Renal pelvis (tissue), 12 donors: ENCODE measurements at places on chromosomes 12 and 14. TPM values are rescaled to one million over a fixed set of nuclear protein-coding genes. Genes with fewer than 3 reads are reported as not detected.

The ATG2B gene
- polyA plus RNA-seq = 44.1 TPM

GRCh38 chr12:26661399-26661798 is 171.6 kb downstream of the ITPR2 start:
- no peak for DNase-seq

The ADCY4 gene
- polyA plus RNA-seq = 19.3 TPM

GRCh38 chr14:35631071-35631805 is 97.3 kb downstream of the INSM2 start:
- no peak for DNase-seq

DNA sequence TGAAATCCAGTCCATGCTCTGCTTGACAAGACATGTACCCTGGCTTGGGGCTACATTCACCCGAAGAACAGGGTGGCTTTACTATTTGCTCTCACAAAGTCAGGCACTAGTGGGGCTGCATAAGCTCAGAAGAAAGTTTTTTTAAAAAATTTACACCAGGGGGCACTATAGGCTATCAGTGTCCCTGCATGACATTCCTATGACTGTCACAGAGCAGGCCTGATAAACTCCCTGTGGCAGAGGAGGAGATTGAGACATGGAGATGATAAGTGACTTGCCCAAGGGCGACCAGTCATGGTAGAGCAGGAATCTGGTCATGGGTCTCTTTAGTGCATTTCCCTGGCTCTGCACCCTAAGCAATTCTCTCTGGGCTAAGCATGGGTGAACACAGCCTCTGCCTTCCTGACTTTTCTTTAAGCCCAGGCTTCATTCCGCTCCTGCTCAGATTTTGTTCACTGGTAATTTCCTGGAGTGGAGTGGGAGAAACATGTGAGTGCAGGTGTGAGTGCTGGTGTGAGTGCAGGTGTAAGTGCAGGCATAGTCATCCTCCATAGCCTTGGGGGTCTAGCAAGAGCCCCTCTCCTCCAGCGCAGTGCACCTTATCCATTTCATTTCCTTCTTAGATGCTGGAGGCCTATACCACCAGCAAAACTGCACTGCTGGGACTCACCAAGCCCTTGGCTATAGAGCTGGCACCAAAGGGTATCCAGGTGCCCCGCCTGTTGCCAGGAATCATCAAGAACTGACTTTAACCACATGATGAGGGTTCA is 91.6 kb downstream of the DHRS2 start:
- DNase-seq = peak; percentile 28

DNA sequence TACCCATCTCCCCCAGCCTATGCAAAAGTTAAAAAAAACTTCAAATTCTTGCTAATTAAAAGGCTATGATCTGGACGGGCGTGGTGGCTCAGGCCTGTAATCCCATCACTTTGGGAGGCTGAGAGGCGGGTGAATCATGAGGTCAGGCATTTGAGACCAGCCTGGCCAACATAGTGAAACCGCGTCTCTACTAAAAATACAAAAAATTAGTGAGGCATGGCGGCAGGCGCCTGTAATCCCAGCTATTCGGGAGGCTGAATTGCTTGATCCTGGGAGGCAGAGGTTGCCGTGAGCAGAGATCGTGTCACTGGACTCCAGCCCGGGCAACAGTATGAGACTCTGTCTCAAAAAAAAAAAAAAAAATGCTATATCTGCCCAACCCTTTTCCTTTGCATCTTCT is 925.4 kb downstream of the GALC start:
- DNase-seq = no peak

GRCh38 chr12:13099066-13099843 is 4.2 kb downstream of the GSG1 start:
- DNase-seq = peak; percentile 15

GRCh38 chr12:122834104-122834920 is 945 bp upstream of the HIP1R start:
- DNase-seq = peak; percentile 85

DNA sequence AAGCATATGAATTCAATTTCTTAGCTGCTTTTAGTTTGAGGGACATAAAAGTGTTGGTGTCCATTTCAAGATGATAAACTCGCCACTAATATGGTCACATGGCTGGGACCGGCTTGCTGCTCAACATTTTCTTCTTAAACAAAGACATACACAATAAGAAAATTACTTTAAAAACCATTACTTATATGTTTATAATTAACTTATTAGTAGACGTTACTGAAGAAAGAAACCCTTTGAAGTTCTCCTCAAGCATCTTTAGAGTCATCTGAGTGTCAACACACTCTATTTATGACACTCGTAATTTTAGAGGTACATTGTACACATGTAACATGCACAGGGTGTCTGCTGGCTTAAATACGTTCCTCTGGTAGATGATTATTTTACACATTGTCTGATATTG is 74.7 kb downstream of the BMP4 start:
- no peak for DNase-seq

DNA sequence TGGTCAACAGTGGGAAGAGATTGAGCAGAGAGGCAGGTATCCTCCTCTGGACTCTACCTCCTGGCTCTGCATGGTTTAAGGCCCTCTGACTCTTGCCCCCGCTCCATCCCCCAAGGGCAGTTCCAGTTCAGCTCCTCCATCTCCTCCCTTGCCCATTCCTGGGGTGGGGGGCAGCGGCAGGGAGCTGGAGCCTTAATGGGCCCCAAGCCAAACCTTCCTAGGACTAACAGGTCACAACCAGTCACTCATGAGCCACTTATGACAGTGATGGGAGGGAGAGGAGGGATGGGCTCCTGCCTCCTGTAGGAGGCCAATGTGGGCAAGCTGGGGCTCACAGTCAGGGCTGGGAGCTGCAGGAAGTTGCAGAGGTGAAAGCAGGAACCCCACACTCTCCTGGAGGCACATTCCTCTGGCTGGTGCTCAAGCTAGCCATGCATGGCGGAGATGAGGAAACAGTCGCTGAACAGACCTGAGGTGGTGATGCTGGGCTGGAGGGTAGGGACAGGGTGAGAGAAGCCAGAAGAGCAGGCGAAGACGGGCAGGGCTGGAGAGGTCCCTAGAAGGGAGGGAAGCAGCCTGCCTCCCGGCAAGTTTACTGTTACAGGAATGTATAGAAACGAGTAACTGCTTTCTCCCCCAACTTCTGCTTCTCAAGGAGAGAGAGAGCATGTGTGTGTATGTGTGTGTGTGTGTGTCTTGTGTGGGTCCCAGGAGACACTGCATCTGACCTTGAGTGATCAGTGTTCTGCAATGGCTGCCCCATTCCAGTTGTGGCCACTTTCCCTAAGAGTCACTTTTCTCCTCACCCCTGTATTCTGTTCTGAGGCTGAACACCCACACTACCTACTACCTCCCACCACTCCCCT is 5.0 kb upstream of the RAPGEF3 start:
- DNase-seq = peak; percentile 58
